ENCODE measurements at places on chromosomes 6 and 20. TPM values are rescaled to one million over a fixed set of nuclear protein-coding genes. Genes with fewer than 3 reads are reported as not detected.

HTR1E gene
- total RNA-seq = not detected

MUCL3 gene
- total RNA-seq = not detected

ADGRB3 gene
- total RNA-seq = 110 TPM

NELFCD gene
- 34.9 TPM for total RNA-seq

TSPO2 gene
- total RNA-seq = not detected

RAMACL gene
- 1.5 TPM for total RNA-seq

PRSS16 gene
- total RNA-seq = not detected

ESR1 gene
- under 0.01 TPM for total RNA-seq

PERP gene
- total RNA-seq = 1.7 TPM

BPI gene
- 0.25 TPM for total RNA-seq

CDSN gene
- not detected for total RNA-seq

SPATS1 gene
- not detected for total RNA-seq

TREML2 gene
- total RNA-seq = under 0.01 TPM

EPB41L2 gene
- 50.6 TPM for total RNA-seq

JPH2 gene
- total RNA-seq = under 0.01 TPM

C6orf52 gene
- 0.98 TPM for total RNA-seq

SOX18 gene
- 1.2 TPM for total RNA-seq

NUDT3 gene
- total RNA-seq = 131 TPM

EXOC2 gene
- 49.9 TPM for total RNA-seq

SMLR1 gene
- not detected for total RNA-seq

HAO1 gene
- not detected for total RNA-seq

CST4 gene
- not detected for total RNA-seq

CST2 gene
- total RNA-seq = not detected

TMEM200A gene
- 16.5 TPM for total RNA-seq

DEFB124 gene
- total RNA-seq = not detected

ANKRD66 gene
- total RNA-seq = 0.25 TPM

NR2E1 gene
- total RNA-seq = 10.8 TPM

SAMD3 gene
- total RNA-seq = 6.1 TPM
